Fibroblast of villous mesenchyme (primary cell): ENCODE measurements at places on chromosomes 12 and 14. TPM values are rescaled to one million over a fixed set of nuclear protein-coding genes. Genes with fewer than 3 reads are reported as not detected.
A peak's percentile ranks its signal among the peaks of the same experiment; 100 is the strongest.

- DNase-seq, result no peak
These were observed 21.4 kb downstream of the ZNF641 start for GRCh38 chr12:48329199-48329939.

DNA sequence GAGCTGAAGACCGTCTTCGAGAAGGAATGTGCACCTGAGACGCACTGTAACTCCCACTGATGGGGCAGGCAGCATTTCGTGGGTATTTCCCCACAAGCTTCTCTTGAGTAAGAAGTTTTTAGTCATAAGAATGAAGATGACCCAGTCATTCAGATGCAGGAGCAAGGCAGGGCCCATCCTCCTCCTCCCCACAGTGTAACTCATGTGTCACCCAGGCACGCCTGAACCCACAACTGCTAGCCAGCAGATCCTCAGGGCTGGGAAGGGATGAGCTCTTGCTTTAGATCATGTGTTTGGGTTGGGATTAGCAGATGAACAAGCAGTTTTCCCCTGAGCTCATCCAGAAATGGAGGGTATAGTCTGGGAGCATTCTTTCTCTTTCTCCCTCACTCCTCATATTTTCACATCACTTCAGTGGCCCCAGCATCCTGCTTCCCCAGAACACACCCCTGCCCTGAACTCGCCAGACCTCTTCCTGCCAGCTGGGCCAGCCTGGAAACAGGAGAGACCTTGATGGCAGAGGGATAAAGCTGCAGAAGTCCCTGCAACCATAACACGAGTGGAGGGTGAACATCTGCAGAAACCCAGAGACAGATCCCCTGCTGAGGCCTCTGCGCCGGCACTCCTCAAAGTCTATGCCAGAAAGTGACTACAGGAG, 73.3 kb downstream of the B4GALNT3 start:
- DNase-seq, result peak; percentile 47

- no peak for DNase-seq
These were observed 128.0 kb upstream of the PLXNC1 start for GRCh38 chr12:94020335-94020734.

- DNase-seq, result no peak
These were observed 91.0 kb upstream of the EEA1 start for GRCh38 chr12:93019975-93020630.

DNA sequence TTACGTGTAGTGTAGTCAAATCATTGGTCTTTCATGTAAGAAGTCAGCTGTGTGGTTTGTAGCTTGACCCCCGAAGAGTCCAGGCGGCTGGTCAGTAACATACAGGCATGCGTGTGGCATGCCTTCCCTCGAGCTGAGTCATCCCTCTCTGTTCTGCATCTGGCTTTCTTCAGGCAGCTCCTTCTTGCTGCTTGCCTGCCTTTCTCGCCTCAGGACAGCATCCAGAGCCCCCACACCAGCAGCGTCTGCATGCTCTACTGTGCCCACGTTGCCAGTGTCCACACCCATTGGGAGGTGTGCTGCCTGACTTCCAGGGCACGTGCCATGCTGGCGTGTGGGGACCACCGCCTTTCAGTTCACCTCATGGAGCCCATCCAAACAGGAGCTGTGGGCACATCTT, 96.8 kb downstream of the EP400 start:
- peak; percentile 98 for DNase-seq

- DNase-seq, result no peak
These were observed 142.0 kb downstream of the PLXNC1 start for GRCh38 chr12:94290353-94290752.

DNA sequence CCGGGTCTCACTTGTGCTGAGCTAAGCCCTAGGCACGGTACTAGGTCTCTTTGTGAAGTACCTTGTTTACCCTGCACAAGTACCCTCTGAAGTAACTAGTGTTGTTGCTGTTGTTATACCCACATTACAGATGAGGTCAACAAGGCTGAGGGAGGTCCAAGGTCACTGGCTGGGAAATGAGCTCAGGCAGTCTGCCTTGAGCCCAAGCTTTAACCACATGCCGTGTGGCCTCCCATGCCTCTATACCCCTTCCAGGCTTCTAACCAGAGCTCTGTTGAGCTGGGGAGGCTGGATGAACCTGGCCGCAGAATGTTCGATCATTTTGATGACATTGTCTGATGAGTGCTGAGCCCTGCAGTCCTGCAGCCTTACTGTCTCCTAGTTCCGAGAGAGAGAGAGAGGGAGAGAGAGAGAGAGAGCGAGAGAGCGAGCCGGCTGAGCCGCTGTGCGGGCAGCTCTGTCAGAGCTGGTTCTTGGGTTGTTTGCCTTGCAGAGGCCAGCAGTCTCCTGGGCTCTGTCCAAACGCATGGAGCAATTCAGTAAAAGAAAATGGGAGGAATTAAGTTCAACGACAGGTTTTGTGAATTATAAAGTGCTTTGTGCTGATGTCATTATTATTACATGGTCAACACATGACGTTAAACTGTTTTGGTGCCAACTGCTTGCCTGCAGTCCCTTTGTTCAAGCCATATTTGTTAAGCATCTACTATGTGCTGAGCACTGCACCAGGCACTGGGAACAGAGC, 13.1 kb downstream of the JDP2 start:
- peak; percentile 55 for DNase-seq

DNA sequence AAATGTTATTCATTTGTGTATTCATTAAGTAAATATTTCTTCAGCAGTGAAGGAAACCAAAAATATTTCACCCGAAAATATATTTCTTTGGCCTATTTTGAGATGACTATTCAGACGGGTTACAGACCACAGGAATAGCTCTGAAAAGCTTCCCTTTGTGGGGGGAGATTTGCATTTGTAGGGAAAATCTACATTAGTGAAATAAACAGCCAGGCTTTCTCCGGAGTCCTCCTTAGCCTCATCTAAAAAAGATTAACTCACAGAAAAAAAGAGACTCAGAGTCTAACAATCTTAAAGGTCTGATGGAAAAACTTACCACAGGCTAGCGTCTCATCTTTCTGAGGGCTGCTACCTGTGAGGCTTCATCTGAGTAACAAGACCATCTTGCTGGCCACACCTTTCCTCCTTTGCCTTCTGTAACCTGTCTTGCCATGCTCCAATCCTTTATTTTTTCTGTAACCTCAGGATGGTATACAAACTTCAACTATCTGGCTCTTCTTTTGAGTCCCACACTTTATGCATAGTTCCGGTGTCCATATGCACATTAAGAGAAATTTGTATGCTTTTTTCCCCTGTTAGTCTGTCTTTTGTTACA, 100.7 kb downstream of the CNTN1 start:
- DNase-seq, result no peak

DNA sequence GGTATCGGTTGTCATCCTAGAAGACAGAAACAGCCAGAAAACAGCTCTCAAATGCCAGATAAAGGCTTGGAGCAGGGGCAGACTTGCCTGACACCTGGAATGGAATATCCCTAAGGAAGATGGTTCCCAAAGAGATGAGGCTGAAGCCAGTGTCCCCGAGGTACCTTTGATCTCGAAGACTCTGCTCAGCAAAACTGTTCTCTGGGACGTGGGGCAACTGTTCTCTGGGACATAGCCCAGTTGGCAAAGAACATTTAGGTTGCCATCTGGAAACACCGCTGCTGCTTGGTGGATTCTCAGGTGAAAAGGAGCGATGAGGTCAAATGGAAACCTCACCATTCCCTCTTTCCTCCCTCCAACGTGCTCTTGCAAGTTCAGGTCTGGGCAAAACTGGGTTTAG, 27.9 kb upstream of the FBXO21 start:
- no peak for DNase-seq

DNA sequence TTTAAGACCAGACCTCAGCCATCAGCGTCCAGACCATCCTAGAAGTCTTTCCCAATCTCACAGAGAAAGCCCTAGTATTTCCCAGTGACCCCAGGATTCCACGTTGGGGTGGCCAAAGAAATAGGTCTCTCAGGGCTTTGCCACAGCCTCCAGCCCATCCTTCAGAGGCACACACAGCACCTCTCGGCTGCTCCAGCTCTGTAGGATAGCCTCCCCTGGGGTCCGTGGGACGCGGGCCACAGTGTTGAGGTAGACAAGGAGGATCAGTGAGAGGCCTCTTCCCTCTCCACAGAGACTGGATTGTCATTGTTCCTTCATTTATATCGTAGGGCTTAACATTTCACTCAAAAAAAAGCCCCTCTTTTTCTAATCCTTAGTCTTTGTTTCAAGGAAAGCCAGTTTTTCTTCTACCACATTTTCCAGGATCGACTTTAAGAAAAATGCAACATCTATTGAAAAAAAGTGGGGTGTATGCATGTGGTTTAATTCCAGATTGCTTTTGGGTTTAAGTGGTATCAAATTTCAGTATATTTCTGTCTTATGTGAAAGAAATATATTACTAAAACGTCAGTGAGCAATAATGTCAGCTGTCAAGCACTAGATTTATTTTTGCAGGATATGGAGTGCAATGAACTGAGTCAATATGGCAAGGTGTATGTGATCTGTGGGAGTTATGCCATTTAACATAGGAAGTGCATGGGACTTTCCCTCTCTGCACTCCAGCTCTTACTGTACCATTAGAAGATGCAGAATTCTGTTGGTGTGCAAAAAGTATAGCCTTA, 187.5 kb downstream of the MSRB3 start:
- no peak for DNase-seq

DNA sequence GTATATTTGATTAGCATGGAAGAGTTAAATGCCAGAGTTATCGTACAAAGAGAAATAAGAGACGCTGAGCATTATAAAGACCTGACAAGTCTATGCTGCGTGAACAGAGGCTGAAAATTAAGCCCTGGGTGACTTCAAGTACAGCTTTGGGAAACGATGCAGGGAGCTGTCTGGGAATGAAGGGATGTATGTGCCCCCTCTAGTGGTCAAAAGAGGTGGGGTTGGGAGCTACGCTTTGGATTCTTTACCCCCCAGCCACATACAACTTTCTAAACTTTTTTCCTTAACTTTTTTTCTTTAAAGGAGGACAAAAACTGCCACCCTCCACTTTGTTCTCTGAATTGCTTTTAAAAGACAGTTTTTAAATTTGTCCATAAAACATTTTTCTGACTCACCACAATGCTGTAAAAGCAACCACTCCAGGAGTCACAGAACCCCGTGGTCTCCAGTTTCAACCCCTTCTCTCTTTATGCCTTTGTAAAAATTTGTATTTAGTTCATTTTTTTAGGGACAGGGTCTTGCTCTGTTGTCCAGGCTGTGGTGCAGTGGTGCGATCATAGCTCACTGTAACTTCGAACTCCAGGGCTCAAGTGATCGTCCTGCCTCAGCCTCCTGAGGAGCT, 59.4 kb downstream of the ZNF664 start:
- DNase-seq, result peak; percentile 74

GRCh38 chr14:101009531-101009930, 106.0 kb upstream of the RTL1 start:
- no peak for DNase-seq

DNA sequence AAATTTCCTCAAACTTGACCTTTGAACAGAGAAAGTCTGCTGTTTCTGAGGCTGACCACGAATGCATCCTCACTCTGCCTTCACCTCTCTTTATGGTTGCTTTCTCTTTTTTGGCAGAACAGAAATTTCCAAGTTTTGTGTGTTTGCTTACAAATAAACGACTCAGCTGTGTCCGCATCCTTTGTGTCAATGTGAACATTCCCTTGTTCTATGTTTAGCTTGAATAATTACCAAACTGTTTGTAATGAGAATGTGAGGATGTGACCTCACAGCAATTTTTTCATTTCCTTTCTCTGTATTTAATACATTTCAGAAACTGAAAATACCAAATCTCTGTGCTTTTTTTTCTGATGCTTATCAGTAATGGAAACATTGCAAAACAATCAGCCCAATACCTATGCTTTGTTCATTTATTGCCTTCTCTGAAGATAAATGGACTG, 410.9 kb downstream of the EGLN3 start:
- no peak for DNase-seq

DNA sequence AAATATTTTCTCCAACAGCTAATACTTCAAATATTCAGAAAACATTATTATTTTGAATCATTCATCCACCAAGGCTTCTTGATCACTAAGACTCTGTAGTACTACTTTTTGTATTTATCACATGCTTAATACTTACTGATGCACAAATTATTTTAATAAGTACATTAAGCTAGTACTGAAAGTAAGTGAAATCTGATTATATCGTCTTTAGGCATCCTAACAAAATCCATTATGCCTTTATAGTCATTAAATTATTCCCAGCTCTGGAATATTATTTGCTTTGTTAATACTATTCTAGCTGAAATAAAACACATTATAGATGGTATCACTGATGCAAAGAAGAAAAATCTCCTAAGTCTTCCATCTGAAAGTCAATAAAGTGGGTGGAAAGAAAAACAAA, 75.1 kb upstream of the TTC7B start:
- DNase-seq, result no peak

DNA sequence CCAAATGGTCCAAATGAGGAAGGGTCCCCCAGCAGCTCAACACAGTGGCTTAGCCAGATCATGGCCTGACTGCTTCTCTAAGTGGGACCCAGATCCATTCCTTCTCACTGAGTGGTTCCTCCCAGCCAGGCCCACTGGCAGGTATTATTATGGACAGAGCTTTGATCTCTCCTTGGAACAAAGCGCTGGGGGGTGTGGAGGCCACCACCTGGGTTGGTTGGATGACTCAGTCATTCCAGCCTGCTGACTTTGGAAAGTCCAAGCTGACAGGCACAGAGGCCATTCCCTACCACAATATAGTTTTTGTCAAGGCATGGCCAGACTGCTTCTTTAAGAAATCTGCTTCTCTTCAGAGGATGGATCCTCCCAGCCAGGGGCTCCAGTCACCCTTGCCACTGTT, 341.1 kb downstream of the BTG1 start:
- DNase-seq, result no peak

Gene TAS2R43
- total RNA-seq, result 3.5 and 4.5 TPM in 2 replicates

Gene GZMH
- total RNA-seq, result not detected in 2 replicates

Gene TAS2R50
- total RNA-seq, result 5.8 and 7.3 TPM in 2 replicates

Gene FAM222A
- 0.32 and 0.43 TPM in 2 replicates for total RNA-seq

Gene REC8
- total RNA-seq, result 4.2 and 4.7 TPM in 2 replicates

Gene AMDHD1
- not detected in 2 replicates for total RNA-seq

Gene GPRC5D
- total RNA-seq, result not detected in 2 replicates
